Natural killer cell treated with Interleukin-12 subunit alpha and Interleukin-12 subunit beta and Interleukin-15 and Interleukin-18, amount 100 ng/mL, for 72 hours (primary cell): ENCODE measurements at places on chromosomes 7 and 10. TPM values are rescaled to one million over a fixed set of nuclear protein-coding genes. Genes with fewer than 3 reads are reported as not detected.

- peaks cover 22% of the 10 kb centered on the region for H3K27me3 ChIP-seq
- no peak overlapping the region for H3K27ac ChIP-seq
- no peaks in the 10 kb centered on the region for H3K4me1 ChIP-seq
Observed at GRCh38 chr7:131949659-131950058, 393.2 kb upstream of the PODXL start.

MOGAT3 gene
- total RNA-seq = not detected

GRCh38 chr10:112954974-112955581 lies 5.0 kb downstream of the TCF7L2 start:
- peaks cover 35% of the 10 kb centered on the region for H3K27me3 ChIP-seq
- H3K4me1 ChIP-seq = peaks cover 38% of the 10 kb centered on the region
- peaks cover 11% of the 10 kb centered on the region for H3K36me3 ChIP-seq
- H3K27ac ChIP-seq = no peak overlapping the region
- H3K4me3 ChIP-seq = peak overlapping the region; percentile 66

GRCh38 chr10:89245802-89246201 lies 5.8 kb downstream of the LIPA start:
- no peaks in the 10 kb centered on the region for H3K27me3 ChIP-seq
- no peaks in the 10 kb centered on the region for H3K36me3 ChIP-seq
- H3K27ac ChIP-seq = no peak overlapping the region
- no peak overlapping the region for H3K4me3 ChIP-seq
- H3K4me1 ChIP-seq = peaks cover 15% of the 10 kb centered on the region

DNA sequence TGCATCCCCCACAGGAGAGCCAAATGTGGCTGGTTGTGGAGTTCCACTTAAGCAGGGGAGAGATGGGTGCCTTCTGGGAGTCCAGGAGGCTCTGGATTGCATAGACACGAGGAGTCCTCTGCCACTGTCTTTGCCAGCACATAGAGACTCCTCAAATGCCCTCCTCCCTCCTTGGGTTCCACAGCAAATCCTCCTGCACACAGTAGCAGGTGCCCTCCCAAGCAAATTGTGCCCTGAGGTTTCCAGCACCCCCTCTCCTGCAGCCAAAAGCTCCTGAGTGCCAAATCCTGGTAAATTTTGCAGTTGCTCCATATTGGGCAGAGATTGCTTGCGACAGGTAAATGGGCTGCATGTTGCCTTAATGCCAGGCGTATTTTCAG lies 5.8 kb downstream of the EVX1 start:
- H3K27ac ChIP-seq = no peak overlapping the region
- peaks cover 16% of the 10 kb centered on the region for H3K4me1 ChIP-seq
- DNase-seq = no peak
- peaks cover 60% of the 10 kb centered on the region for H3K27me3 ChIP-seq
- H3K36me3 ChIP-seq = no peaks in the 10 kb centered on the region
- H3K4me3 ChIP-seq = no peak overlapping the region

- no peak for DNase-seq
- peak overlapping the region; percentile 88 for H3K4me3 ChIP-seq
- H3K27me3 ChIP-seq = no peaks in the 10 kb centered on the region
- peaks cover 45% of the 10 kb centered on the region for H3K4me1 ChIP-seq
- peak overlapping the region; percentile 88 for H3K27ac ChIP-seq
Observed at GRCh38 chr7:50661345-50662040, 96.3 kb upstream of the DDC start.

BAIAP2L1 gene
- total RNA-seq = 0.76 TPM

DNA sequence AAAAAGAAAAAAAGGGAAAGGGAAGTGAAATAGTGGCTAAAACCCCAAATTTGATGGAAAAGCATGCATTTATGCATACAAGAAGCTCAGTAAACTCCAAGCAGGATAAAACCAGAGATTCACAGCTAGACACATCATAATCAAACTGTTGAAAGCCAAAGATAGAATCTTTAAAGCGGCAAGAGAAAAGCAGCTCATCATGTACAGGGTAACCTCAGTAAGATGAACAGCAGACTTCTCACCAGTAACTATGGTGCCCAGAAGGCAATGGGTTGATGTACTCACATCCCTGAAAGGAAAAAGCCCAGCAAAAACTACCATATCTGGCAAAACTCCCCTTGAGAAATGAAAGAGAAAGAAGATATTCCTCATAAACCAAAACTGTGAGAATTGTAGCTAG lies 60.4 kb downstream of the TPST1 start:
- peaks cover 12% of the 10 kb centered on the region for H3K27me3 ChIP-seq
- no peak for DNase-seq
- peaks cover 7% of the 10 kb centered on the region for H3K4me1 ChIP-seq
- no peak overlapping the region for H3K4me3 ChIP-seq
- no peak overlapping the region for H3K27ac ChIP-seq
- peaks cover 29% of the 10 kb centered on the region for H3K36me3 ChIP-seq

- no peaks in the 10 kb centered on the region for H3K27me3 ChIP-seq
- H3K4me1 ChIP-seq = no peaks in the 10 kb centered on the region
- H3K36me3 ChIP-seq = no peaks in the 10 kb centered on the region
- no peak overlapping the region for H3K4me3 ChIP-seq
Observed at GRCh38 chr7:76997381-76998284, 34.5 kb downstream of the SPDYE17 start.

DNA sequence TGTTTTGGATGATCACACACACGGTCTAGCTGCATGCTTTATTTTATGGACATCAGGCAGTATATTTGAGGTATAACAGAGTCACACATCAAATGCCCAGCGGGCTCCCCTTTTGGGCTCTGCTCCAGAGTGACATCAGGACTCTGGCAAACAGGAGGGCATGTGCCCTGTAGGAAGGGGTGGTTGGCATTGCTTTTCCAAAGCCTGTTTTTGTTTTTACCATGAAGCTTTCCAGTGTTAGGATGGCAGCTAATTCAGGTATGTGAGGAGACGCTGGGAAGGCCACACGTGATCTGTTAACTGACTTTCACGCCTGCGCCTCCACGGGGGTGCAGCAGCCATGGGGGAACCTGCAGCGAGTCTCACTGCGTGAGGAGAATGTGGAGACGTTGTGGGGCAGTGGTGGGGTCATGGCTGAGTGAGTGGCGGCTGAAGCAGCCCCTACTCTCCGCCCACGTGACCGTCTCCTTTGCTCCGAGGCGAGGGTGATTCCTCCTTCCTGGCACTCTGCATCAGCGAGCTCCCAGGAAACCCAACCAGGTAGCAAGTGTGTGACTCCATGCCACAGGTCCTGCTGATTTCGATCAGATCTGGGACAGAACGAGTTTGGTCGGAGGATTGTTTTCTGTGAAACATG lies 117.7 kb downstream of the ANKRD61 start:
- H3K27ac ChIP-seq = no peak overlapping the region
- DNase-seq = no peak
- H3K4me1 ChIP-seq = no peaks in the 10 kb centered on the region
- peaks cover 20% of the 10 kb centered on the region for H3K36me3 ChIP-seq
- no peak overlapping the region for H3K4me3 ChIP-seq
- no peaks in the 10 kb centered on the region for H3K27me3 ChIP-seq

DNA sequence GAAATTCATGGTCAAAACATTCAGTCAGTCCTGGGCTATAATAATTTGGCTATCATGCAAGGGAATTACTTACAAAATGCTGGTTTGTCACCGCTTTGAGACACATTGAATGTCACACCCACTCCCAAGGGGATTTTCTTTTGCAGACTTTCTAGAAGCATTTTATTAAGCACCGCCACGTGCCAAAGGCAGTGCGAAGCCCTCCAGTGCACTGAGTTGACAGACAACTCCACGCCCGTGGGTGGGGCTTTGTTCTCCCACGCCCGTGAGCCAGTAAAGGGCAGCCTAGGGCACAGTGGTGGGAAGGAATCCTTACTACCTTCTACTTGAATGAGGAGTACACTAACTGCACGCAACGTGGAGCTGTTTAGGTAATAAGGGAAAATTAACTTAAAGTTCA lies 515.8 kb downstream of the KCNMA1 start:
- no peak for DNase-seq
- no peak overlapping the region for H3K4me3 ChIP-seq
- H3K4me1 ChIP-seq = peaks cover 6% of the 10 kb centered on the region
- H3K27ac ChIP-seq = no peak overlapping the region
- H3K36me3 ChIP-seq = no peaks in the 10 kb centered on the region

FKBP6 gene
- total RNA-seq = not detected

GRCh38 chr7:5578495-5578894 lies 154.9 kb upstream of the TNRC18 start:
- peak overlapping the region; percentile 48 for H3K4me3 ChIP-seq
- no peaks in the 10 kb centered on the region for H3K36me3 ChIP-seq
- peaks cover 6% of the 10 kb centered on the region for H3K4me1 ChIP-seq
- peaks cover 12% of the 10 kb centered on the region for H3K27me3 ChIP-seq
- H3K27ac ChIP-seq = no peak overlapping the region

- H3K27me3 ChIP-seq = peaks cover 19% of the 10 kb centered on the region
- no peak overlapping the region for H3K27ac ChIP-seq
- H3K36me3 ChIP-seq = no peaks in the 10 kb centered on the region
Observed at GRCh38 chr7:191105-191980, 1.0 kb upstream of the FAM20C start.

- H3K4me3 ChIP-seq = no peak overlapping the region
- DNase-seq = no peak
- H3K36me3 ChIP-seq = no peaks in the 10 kb centered on the region
- no peaks in the 10 kb centered on the region for H3K4me1 ChIP-seq
- peaks cover 18% of the 10 kb centered on the region for H3K27me3 ChIP-seq
- no peak overlapping the region for H3K27ac ChIP-seq
Observed at GRCh38 chr10:92811986-92812385, 36.3 kb upstream of the EXOC6 start.

GRCh38 chr10:7525314-7526016 lies 114.6 kb upstream of the SFMBT2 start:
- no peak overlapping the region for H3K4me3 ChIP-seq
- H3K27ac ChIP-seq = no peak overlapping the region
- DNase-seq = no peak
- H3K27me3 ChIP-seq = peaks cover 6% of the 10 kb centered on the region
- H3K36me3 ChIP-seq = no peaks in the 10 kb centered on the region

GRCh38 chr7:86094166-86094669 lies 549.5 kb upstream of the GRM3 start:
- H3K4me3 ChIP-seq = no peak overlapping the region
- no peaks in the 10 kb centered on the region for H3K27me3 ChIP-seq
- DNase-seq = no peak
- no peak overlapping the region for H3K27ac ChIP-seq
- H3K36me3 ChIP-seq = no peaks in the 10 kb centered on the region

DNA sequence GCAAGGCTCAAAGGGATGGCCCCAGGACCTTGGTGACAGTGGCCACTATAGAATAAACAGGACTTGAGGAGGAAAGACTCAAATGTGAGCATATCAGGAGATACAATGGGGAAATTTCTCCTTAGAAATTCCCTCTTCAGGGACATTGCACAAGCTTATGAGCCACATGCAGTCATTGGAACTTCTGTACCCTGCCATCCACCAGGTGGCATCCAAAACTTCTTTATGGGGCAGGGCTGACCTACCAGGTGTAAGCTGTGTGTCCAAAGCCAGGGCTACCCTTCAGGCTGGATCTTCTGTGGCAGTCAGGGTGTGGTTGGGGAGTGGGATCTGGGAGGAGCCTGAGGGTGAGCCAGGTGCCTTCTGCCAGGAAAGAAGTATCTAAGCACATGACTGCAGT lies 36.6 kb upstream of the LRRC18 start:
- peaks cover 21% of the 10 kb centered on the region for H3K27me3 ChIP-seq
- H3K36me3 ChIP-seq = no peaks in the 10 kb centered on the region
- DNase-seq = no peak
- no peak overlapping the region for H3K27ac ChIP-seq
- H3K4me1 ChIP-seq = no peaks in the 10 kb centered on the region

GRCh38 chr10:52918714-52919305 lies 146.2 kb upstream of the MBL2 start:
- H3K4me3 ChIP-seq = no peak overlapping the region
- no peaks in the 10 kb centered on the region for H3K4me1 ChIP-seq
- H3K27ac ChIP-seq = no peak overlapping the region
- no peak for DNase-seq

DNA sequence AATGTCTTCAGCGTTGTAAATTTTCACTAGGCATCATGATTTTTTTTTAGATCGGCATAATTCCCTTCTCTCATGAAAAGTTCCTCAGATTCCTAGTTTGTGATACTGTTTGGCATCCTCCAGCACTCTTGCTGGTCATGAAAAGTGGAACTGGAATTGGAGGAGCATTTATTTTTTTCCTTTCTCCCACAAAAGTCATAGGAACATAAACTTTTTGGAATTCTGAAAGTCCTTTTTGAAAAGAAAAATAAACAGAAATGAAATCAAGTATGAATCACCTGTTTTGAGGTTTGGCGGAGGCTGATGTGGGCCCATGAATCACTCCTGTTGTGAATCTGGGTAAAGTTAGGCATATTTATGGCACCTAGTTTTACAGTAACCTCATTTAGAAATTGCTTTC lies 17.7 kb downstream of the CACNB2 start:
- H3K4me1 ChIP-seq = no peaks in the 10 kb centered on the region
- DNase-seq = no peak
- no peaks in the 10 kb centered on the region for H3K27me3 ChIP-seq
- no peak overlapping the region for H3K4me3 ChIP-seq

PDE6C gene
- total RNA-seq = not detected

DNA sequence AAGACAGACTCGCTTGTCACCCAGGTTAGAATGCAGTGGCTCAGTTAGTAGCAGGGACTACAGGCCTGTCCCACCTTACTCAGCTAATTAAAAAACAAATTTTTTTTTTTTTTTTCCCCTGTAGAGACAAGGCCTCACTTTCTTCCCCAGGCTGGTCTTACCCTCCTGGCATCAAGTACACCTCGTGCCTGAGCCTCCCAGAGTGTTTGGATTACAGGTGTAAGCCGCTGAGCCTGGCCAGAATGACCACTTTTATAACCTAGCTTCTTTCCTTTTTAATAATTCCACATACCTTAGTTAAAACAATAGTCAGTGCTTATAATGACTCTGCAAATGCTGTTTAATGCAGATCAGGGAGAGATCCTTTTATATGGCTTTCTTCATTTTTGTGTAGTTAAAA lies 31.3 kb downstream of the RSBN1L start:
- no peak for DNase-seq
- H3K4me3 ChIP-seq = peak overlapping the region; percentile 35
- H3K36me3 ChIP-seq = no peaks in the 10 kb centered on the region
- peaks cover 32% of the 10 kb centered on the region for H3K4me1 ChIP-seq
